ENCODE measurements at places on chromosomes 6 and 20. TPM values are rescaled to one million over a fixed set of nuclear protein-coding genes. Genes with fewer than 3 reads are reported as not detected.

FUT9 gene
- total RNA-seq: not detected

VARS1 gene
- 35.6 TPM for total RNA-seq

KATNA1 gene
- 19.0 TPM for total RNA-seq

ANGPT4 gene
- 3.8 TPM for total RNA-seq

TMC2 gene
- total RNA-seq: 0.11 TPM

TMEM170B gene
- total RNA-seq: 8.3 TPM

- H3K36me3 ChIP-seq: no peaks in the 10 kb centered on the region
- no peak overlapping the region for H3K4me3 ChIP-seq
- H3K27ac ChIP-seq: no peak overlapping the region
- H3K4me1 ChIP-seq: no peaks in the 10 kb centered on the region
Observed at GRCh38 chr20:52736507-52736906, 235.7 kb upstream of the TSHZ2 start.

DNA sequence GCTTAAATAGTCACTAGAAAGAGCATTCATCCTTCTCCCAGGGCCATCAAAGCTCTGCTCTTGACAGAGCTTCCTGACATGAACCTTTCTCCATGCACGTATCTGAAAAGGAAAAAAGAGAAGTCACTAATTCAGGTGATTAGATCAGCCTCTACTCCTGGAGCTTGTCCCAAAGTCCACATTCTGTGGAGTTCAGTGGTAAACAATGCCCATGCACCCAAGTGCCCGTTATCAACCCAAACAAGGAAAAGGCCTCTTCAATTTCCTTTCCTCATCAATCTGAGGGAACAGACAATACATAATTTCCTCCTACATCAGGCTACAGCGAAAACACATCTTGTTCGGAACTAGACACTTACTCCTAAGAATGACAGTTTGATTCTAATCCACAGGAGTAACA, 129.2 kb upstream of the PCSK2 start:
- no peak overlapping the region for H3K4me3 ChIP-seq
- peaks cover 8% of the 10 kb centered on the region for H3K4me1 ChIP-seq
- no peak for DNase-seq
- H3K27me3 ChIP-seq: no peaks in the 10 kb centered on the region
- no peaks in the 10 kb centered on the region for H3K36me3 ChIP-seq

DNA sequence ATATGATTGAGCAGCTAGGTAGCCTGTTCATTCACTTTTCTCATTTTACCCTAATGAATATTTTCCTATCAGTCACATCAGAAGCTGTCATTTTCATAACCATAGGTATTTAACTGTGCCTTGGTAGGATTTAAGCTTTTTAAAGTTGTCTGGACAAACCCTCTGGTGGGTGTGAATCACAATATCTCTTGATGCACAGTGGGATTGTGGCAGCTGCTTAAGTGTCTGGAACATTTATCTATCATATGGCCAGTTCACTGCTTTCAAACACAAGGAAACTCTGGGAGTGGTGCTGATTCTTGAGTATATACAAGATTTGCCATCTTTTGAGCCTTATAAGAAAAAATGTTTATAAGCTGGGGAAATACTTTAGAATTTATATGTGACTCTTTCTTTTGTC, 87.0 kb upstream of the SUPT3H start:
- no peak overlapping the region for H3K4me3 ChIP-seq
- no peaks in the 10 kb centered on the region for H3K4me1 ChIP-seq
- H3K27ac ChIP-seq: no peak overlapping the region
- H3K36me3 ChIP-seq: no peaks in the 10 kb centered on the region

DNA sequence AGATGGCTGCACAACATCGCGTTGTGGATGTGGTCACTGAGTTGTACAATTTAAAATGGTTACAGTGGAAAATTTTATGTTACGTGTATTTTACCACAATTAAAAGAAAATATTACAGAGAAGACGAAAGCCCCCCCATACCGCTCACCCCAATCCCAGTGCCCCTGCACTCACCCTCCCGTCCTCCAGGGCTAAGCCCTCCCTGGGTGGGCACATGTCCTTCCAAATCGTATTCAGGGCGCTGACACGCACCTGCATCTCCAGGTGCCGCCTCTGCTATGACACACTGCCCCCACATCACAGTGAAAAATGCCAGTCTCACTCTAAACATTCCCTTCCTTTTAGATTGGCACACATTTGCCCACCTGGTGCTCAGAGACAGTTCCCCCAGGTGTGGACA, 49.4 kb downstream of the PSMG4 start:
- no peaks in the 10 kb centered on the region for H3K36me3 ChIP-seq
- no peak for DNase-seq

DNA sequence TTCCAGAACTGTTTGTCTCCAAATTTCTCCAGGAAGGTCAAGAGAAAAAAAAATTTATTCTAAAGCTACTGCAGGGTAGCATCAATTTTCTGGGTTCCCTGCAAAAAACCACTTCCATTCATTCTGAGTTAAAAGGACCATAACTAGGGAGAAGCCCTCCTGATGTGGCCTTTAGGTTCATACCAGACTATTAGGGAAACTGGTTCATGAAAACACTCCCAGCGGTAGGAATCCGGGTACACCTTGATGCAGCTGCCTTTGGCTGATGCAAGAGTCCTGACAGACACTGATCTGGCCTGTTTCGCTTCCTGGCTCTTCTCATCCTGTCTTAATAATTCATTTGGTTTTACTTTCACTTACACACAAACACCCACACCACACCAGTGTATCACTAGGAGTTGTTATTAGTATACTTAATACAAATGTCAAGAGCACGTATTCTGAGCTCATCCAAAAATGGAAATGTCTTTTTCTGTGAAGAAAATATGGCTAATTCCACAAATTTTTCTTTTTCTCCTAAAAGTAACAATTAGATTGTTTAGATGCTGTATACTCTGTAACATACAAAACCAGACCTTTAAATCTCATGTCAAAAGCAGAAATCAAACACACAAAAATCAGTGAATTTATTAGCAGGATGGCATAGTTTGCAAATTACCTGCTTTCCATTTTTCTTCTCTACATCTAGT, 38.4 kb upstream of the ARHGAP18 start:
- peaks cover 21% of the 10 kb centered on the region for H3K4me1 ChIP-seq
- no peaks in the 10 kb centered on the region for H3K27me3 ChIP-seq
- DNase-seq: no peak
- H3K36me3 ChIP-seq: no peaks in the 10 kb centered on the region
- no peak overlapping the region for H3K27ac ChIP-seq

GRCh38 chr6:23145781-23146180, 576.4 kb downstream of the HDGFL1 start:
- H3K4me1 ChIP-seq: no peaks in the 10 kb centered on the region
- H3K27ac ChIP-seq: no peak overlapping the region
- no peaks in the 10 kb centered on the region for H3K27me3 ChIP-seq
- no peak for DNase-seq
- no peak overlapping the region for H3K4me3 ChIP-seq

DNA sequence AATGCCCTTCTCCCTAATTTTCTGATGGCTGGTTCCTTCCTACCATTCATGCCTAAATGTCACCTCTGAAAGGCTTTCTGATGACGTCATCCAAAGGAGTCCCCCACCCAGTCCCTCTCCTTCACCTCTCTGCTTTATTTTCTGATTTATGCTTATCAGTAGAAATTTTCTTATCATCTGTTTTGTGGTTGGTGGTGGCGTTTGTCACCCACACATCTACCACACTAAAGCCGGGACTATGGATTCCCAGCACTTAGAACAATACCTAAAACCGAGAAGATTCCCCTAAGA, 9.0 kb downstream of the CNKSR3 start:
- no peaks in the 10 kb centered on the region for H3K27me3 ChIP-seq
- H3K27ac ChIP-seq: no peak overlapping the region
- H3K4me1 ChIP-seq: peaks cover 10% of the 10 kb centered on the region

DNA sequence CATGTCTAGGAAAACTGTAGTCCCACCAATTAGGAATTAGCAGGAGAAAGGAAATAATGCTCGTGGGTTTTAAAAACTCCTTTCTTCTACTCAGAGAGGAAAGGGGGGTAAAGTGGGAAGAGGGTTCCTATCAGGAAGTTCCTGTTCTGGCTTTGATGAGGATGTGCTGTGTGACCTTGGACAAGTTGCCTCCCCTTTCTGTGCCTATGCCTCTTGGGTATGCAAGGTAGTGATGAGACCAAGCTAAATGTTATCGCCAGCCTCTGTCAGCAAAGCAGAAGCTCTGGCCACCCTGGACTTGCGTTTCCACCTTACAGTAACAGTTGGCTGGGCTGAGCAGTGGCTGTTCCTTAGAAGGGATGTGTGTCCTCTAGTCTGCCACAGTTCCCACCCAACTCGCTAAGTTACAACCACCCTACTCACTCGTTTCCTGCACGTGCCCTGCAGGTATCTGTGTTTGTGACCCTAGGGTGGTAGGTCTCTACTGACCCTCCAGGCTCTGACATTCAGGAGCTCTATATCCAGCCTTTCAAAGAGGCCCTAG, 110.0 kb downstream of the PREX1 start:
- no peaks in the 10 kb centered on the region for H3K4me1 ChIP-seq
- no peak for DNase-seq
- no peaks in the 10 kb centered on the region for H3K36me3 ChIP-seq
- H3K4me3 ChIP-seq: no peak overlapping the region
- H3K27me3 ChIP-seq: no peaks in the 10 kb centered on the region
- H3K27ac ChIP-seq: no peak overlapping the region

- no peak overlapping the region for H3K4me3 ChIP-seq
- no peak overlapping the region for H3K27ac ChIP-seq
- H3K4me1 ChIP-seq: peaks cover 17% of the 10 kb centered on the region
- H3K36me3 ChIP-seq: no peaks in the 10 kb centered on the region
- H3K27me3 ChIP-seq: no peaks in the 10 kb centered on the region
- DNase-seq: no peak
Observed at GRCh38 chr6:106082735-106083398, 3.3 kb upstream of the PRDM1 start.

DNA sequence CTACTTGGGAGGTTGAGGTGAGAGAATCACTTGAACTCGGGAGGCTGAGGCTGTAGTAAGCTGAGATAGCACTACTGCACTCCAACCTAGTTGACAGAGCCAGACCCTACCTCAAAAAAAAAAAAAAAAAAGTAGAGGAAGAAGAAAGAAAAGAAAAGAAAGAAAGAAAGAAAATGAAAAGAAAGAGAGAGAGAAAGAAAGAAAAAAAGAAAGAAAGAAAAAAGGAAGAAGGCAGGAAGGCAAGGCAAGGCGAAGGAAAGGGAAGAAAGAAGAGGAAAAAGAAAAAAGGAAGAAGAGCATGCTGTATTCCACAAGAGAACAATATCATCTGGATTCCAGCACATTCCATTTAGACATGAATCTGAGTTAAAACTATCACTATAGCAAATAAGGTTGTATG, 3.8 kb downstream of the GCM1 start:
- no peak for DNase-seq
- no peaks in the 10 kb centered on the region for H3K36me3 ChIP-seq

GRCh38 chr20:43191143-43191542, 1.4 kb upstream of the PTPRT start:
- no peaks in the 10 kb centered on the region for H3K27me3 ChIP-seq
- H3K36me3 ChIP-seq: no peaks in the 10 kb centered on the region
- no peak overlapping the region for H3K4me3 ChIP-seq

GRCh38 chr6:136031982-136032381, 180.5 kb downstream of the PDE7B start:
- no peak overlapping the region for H3K4me3 ChIP-seq
- H3K27ac ChIP-seq: no peak overlapping the region
- H3K27me3 ChIP-seq: no peaks in the 10 kb centered on the region

GRCh38 chr20:21513181-21513663, 642 bp downstream of the NKX2-2 start:
- no peak overlapping the region for H3K27ac ChIP-seq
- H3K4me1 ChIP-seq: peaks cover 70% of the 10 kb centered on the region
- no peaks in the 10 kb centered on the region for H3K36me3 ChIP-seq
- H3K27me3 ChIP-seq: peaks cover 93% of the 10 kb centered on the region
- no peak for DNase-seq

- H3K36me3 ChIP-seq: no peaks in the 10 kb centered on the region
- no peak overlapping the region for H3K27ac ChIP-seq
- H3K4me3 ChIP-seq: no peak overlapping the region
- no peaks in the 10 kb centered on the region for H3K27me3 ChIP-seq
Observed at GRCh38 chr6:87729965-87730719, 28.1 kb upstream of the AKIRIN2 start.

DNA sequence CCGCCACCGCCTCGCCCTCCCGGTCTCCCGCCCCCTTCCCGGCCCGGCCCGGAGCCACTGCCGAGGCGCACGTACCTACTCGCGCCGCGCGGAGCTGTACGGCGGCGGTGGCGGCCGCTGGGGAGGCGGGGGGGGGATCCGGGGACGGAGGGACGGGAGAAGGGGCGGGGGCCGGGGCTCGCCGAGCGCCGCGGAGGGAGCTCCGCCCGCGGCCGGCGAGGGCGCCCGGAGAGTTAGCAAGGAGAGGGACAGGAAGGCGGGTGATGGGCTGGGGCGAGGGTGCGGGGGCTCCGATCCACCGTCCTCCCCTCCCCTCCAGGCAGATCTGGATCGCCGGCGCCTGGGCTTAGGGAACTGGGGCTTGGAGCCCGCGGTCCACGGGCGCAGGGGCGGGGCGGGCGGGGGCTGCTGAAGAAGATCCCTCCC, 548 bp upstream of the TMEM74B start:
- H3K36me3 ChIP-seq: no peaks in the 10 kb centered on the region
- no peak for DNase-seq
- peaks cover 13% of the 10 kb centered on the region for H3K4me1 ChIP-seq
- peak overlapping the region; percentile 43 for H3K4me3 ChIP-seq
- H3K27ac ChIP-seq: no peak overlapping the region

DNA sequence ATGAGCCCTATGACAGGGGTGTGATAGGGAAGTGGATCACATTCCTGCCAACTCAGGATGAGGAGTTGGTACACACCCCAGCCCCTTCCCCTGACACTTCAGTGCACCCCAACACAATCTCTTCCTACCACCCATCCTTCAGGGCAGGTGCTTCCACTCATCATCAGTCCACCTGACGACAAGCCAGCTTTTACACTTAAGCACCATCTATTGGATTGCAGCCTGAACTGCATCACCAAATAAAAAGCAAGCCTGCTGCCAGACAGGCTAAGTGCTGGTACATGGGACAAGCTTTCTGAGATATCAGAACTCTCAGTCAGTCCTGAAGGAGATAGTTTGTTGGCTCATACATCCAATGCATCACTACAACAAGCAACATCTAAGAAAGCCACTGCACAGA, 69.0 kb upstream of the TMEM200A start:
- peaks cover 5% of the 10 kb centered on the region for H3K4me1 ChIP-seq
- no peak overlapping the region for H3K4me3 ChIP-seq
- no peak overlapping the region for H3K27ac ChIP-seq
- no peak for DNase-seq
- H3K27me3 ChIP-seq: no peaks in the 10 kb centered on the region

GRCh38 chr6:3770023-3770720, 18.7 kb upstream of the PXDC1 start:
- no peak overlapping the region for H3K4me3 ChIP-seq
- no peaks in the 10 kb centered on the region for H3K36me3 ChIP-seq
- DNase-seq: no peak
- peaks cover 11% of the 10 kb centered on the region for H3K4me1 ChIP-seq
- no peaks in the 10 kb centered on the region for H3K27me3 ChIP-seq

DNA sequence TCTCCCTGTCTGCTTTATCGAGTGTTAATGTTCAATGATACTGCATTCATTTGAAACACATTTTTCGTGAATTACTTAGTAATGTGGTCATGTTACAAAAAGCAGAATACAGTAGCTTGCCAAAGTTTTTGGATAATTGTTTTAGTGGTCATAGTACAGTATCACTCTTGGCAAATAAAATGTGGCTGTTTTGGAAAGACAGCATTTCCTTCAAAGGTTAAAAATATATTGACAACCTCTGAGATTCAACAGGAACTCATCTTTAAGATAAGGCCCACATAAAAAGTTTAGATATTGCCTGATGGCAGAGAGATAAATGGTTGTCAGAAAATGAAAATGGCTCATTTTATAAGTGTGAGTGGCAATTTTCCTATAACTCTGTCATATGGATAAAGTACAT, 297.7 kb upstream of the MAN1A1 start:
- no peaks in the 10 kb centered on the region for H3K36me3 ChIP-seq
- H3K4me1 ChIP-seq: no peaks in the 10 kb centered on the region
- H3K4me3 ChIP-seq: no peak overlapping the region
- DNase-seq: no peak
- H3K27me3 ChIP-seq: no peaks in the 10 kb centered on the region
- H3K27ac ChIP-seq: no peak overlapping the region

Data from thyroid gland (tissue), 4 donors.